ENCODE measurements at places on chromosomes 6 and 20.
A peak's percentile ranks its signal among the peaks of the same experiment; 100 is the strongest.

- DNase-seq: no peak
Measured at GRCh38 chr6:168027521-168027920, 30.1 kb downstream of the KIF25 start.

- DNase-seq: no peak
Measured at GRCh38 chr6:115544765-115545671, 515.7 kb downstream of the FRK start.

- no peak for DNase-seq
Measured at GRCh38 chr6:51365566-51365965, 546.9 kb downstream of the TFAP2B start.

GRCh38 chr6:83707829-83708545 lies 914 bp downstream of the SNAP91 start:
- DNase-seq: no peak

- no peak for DNase-seq
Measured at GRCh38 chr6:130853555-130854183, 26.5 kb downstream of the SMLR1 start.

- DNase-seq: no peak
Measured at GRCh38 chr20:51340451-51340840, 202.1 kb downstream of the NFATC2 start.

DNA sequence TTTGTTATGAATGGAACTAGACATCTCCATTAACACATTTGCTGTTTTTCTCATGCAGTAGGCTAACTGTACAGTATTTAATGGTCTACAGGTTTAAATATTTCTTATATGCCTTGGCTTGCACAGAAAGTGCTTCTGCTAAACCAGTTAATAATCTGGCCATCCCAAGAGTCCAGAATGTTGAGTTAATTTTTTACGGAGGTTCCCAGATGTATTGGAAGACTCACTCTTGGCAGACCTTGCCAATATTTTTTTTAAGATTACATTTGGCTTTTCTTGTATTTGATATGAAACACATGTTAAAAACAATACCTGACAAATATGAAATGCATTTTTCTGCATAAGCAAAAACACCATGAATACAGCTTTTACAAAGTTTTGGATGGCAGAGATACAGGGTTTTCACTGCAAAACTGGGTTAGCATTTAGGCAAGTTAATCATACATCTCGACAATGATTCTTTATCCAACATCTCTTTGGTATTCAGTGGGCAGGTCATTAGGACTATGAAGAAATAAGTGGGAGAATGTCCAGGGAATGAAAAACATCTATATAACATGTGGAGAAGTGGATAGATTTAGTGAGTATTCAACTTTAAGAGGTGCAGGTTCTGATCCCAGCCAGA lies 94.0 kb downstream of the SGK1 start:
- DNase-seq: no peak

- DNase-seq: peak; percentile 64
Measured at GRCh38 chr20:36202891-36203338, 33.4 kb upstream of the AAR2 start.

DNA sequence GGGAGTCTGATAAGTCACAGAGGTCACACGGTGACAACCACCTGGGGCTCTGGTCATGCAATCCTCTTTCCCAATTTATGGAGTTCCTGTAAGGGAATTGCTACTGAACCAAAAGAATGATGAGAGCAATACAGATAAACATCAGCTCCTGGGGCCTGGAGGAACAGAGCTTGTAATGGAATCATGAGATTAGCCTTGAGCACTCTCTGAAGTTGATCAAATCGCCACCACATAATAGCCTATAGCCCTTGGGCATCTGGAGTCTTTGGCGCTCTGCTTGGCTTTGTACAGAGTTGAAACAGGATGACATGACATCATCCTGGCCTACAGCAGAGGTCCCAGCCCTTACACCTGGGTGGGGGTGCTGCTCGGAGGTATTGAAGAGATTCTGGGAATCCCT lies 154.3 kb upstream of the DTNBP1 start:
- DNase-seq: no peak

GRCh38 chr20:19961293-19961692 lies 55.9 kb upstream of the NAA20 start:
- no peak for DNase-seq

DNA sequence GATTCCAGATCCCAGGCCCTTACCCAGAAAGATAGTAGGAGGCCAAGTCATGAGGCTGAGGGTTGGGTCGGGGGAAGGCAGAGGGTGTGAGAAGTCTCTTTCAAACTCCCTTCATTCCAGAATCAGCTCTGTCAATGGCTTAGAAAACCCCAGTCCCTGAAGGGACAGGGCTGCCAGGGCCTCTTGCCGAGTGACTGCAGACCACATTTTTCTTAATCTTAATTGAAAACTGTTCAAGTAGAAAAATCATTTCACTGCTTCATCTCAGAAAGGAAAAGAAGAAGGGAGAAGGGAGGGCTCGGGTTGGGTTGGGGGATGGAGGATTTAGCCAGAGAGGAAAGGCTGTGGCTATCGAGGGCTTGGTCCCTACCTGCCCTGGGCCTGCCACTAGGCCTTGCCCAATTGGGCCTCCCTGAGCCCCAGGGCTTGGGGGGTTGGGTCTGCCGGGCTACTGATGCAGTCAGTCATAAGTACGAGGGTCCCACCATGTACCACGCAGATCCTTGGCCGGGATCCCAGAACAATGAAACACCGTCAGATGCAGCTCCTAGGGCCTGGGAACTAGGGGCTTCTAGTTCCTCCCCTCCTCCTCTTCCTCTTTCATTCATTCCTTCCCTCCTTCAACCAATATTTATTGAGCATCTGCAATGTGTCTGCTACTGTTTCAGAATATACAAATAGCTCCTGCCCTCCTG lies 44.0 kb upstream of the CTNNBL1 start:
- no peak for DNase-seq

GRCh38 chr6:4281341-4282293 lies 146.2 kb upstream of the ECI2 start:
- DNase-seq: peak; percentile 1

DNA sequence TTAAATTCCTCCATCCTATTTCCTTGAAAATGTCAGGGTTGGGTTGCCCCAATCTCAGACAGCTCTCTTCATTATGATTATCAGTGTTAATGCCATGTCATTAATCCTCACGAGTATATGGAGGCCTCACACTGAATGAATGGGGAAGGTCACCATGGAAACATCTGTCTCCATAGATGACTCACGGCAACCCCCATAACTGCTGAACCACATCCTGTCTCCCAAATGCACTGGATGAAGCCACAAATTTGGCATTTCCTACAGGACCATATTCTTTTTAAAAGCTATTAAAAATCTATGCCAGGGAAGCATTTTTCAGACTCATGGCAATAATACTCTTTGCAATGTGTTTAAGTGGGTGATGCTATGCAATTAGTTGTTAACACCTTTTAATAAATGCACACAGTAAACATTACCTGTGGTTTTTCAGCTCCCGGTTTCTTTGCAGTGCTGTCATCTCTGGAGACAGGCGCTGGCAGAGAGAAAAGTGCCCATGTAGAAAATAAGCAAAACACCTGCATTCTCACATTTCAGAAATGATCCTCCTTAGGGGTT lies 80.1 kb upstream of the PTPRK start:
- no peak for DNase-seq

GRCh38 chr6:109769213-109769612 lies 78.1 kb downstream of the FIG4 start:
- no peak for DNase-seq

DNA sequence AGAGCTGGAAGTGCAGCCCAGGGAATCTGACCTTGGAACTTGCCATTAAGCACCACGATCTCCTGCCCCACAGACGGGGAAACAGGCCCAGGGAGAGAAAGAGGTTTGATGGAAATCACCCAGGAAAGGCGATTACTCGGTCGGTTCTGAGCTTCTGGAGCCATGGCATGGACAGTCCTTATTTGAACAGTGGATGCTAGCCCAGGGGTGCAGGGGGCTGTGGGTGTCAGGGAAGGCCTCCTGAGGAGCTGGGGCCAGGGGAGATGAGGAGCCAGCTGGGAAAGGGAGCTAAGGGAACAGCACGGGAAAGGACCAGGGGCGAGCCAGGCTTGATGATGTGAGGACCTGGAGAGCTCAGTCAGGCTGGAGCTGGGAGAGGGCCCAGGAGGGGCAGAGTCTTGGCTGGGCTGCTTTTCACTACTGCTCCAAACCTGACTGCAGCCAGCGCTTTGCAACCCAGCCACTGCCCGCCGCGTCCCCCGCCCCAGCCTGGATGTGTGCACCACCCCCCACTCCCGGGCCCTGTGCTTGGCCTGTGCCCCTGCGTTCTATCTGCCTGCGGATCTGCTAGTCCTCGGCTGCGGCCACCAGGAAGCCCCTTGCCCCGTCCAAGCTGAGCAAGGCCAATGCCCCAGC lies 17.8 kb downstream of the SUN5 start:
- DNase-seq: no peak

DNA sequence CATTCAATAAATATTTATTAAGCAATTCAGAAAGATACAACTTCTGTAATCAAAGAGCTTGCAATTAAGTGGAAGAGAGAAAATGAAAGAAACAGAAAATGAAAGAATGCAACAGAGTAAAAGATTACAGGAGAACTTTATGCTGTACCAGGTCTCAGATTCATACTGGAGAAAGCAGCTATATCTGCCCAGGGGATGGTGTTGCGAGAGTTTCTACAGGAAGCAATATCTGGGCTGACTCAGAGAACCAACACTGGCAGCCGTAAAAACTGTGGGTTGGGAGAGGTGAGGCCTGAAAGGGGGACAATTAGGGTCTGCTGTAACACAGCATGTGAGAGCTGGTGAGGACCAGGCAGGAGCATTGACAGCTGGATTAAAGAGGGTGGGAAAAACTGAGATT lies 256.7 kb upstream of the TCF21 start:
- DNase-seq: no peak

DNA sequence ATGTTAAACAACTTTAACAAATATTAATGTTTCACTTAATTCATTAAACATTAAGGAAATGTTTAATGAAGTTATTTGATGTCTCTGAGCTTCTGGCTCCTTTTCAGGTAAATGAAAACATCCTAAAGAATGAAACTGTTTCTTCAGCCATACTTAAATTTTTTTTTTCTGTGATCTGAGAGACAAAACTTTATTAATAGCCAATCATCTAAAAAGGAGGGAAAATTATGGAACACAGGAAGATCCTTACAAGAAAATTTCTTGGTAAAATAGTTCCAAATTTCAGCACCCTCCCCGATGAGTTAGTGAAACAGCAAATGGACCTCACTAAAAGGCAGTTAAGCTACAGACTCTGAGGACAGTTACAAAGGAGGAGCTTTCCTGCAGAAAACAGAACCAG lies 185.2 kb downstream of the REV3L start:
- no peak for DNase-seq

- DNase-seq: peak; percentile 65
Measured at GRCh38 chr6:135088818-135089809, 34.5 kb upstream of the HBS1L start.

DNA sequence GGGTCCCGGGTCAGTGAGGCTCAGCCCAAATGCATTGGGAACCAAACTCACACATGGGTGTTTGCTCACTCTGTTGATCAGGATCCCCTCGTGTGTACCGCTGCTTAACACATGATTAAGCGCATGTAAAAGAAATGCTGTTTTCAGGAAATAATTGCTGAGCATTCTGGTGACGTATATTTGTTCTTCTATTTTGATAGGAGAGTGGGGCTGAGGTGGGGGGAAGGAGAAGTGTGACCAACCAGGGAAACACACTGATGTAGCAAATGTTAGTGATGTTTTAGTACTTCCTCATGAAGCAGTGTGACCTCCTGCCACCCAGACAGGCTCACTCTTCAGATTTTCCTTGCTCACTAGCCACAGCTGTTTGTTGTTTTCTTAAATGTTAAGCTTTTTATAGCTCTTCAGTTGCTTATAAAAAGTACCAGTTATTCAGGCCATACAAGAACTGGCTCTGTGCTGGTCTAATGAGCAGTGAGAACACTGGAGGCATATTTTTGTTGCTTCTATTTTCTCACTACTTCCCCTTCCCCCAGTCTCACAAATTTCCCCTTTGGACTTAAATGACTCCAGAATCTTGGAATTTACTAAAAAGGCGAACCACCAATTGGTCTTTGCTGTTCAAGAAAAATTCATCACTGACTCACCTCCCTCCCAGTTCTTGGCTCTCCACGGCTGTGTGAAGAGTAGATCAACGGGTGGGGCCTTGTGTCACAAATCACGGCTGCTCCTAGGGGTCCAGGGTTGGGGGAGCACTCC lies 79.2 kb upstream of the BACH2 start:
- DNase-seq: no peak

DNA sequence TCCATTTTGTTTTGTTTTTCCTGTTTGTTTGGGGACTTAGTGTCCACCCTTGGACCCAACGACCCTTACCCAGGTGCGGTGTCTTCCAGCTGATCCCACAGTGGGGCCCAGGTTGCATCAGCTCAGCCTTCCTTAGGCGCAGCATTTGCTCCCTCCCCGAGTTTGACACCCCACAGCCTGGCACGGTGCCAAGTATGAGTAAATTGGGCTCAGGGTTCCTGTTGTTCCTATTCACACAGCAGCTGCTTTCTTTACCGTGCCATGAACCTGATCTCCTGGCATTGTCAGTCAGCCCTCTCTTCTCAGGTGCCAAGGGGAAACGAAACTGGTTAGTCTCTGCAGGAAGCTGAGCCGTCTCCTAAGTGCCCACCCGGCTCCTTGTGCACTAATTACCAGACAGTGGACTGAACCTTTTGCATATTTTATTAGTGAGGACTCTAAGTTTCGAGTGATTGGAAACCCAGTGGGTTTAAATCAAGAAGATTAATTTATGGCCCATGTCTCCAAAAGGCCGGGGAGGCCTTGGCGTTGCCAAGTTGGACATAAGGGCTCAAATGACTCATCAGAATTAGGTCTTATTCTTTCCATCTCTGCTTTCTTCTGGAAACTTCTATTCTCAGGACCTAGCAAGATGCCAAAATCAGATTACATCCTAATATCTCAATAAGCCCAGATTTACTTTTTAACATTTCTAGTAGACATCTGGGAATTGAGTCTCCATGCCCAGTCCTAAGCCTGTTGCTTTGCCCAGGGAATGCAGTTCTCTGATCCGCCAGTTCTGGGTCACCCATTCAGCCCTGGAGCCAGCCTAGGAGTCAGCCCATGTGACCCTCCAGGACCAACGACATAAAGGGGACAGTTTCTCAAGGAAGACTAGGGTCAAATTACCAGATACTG lies 68.8 kb downstream of the TSHZ2 start:
- DNase-seq: no peak

- no peak for DNase-seq
Measured at GRCh38 chr6:5992551-5993225, 14.0 kb downstream of the NRN1 start.

GRCh38 chr6:109452181-109452580 lies 3.4 kb downstream of the MICAL1 start:
- no peak for DNase-seq

- no peak for DNase-seq
Measured at GRCh38 chr20:44018259-44018941, 103.7 kb downstream of the TOX2 start.

GRCh38 chr6:35388772-35389352 lies 46.5 kb downstream of the PPARD start:
- DNase-seq: no peak

DNA sequence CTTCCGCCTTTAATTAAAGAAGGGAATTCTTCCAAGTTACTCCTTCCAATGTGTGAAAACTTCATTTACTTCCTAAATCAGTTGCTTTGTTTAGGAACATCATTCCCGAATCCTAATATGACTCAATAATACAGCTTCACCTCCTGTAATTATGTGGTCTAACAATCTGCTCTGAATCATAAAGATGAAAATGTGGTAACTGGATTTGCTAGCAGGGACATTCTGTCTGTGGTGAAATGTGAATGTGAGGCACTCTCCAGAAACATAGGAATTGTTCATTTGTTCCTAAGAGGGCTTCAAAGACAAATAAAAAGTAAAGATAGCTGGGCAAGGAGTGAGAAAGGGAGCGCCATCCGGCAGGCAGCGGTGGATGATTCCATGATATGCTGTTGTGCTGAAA lies 678.1 kb downstream of the KIF16B start:
- no peak for DNase-seq

GRCh38 chr20:43988867-43989266 lies 74.2 kb downstream of the TOX2 start:
- DNase-seq: no peak
